ENCODE measurements at places on chromosomes 2 and 18.

GRCh38 chr2:12928197-12928774, 211.6 kb downstream of the TRIB2 start:
- DNase-seq = no peak

GRCh38 chr2:111620281-111620680, 263.7 kb downstream of the ANAPC1 start:
- DNase-seq = no peak

GRCh38 chr2:65198737-65199136, 28.9 kb upstream of the ACTR2 start:
- DNase-seq = no peak

GRCh38 chr2:172806493-172806892, 70.8 kb downstream of the RAPGEF4 start:
- peak; percentile 18 for DNase-seq

DNA sequence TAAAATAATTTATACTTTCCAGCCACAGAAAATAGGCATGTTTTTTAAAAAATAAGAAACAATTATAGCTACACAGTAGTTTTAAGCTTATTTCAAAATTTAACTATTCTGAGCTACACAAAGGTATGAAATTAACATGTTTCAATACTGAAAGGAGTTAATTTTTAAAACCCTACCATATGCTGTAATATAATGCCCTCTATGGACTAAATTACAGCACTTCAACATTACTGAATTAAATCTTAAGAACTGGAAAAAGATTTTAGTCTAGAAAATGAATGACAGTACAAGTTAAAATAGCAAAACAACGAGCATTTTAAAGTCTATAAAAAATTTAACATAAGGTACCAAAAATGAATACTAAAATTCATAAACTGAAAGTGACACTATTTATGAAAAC, 36.3 kb downstream of the RTN4 start:
- DNase-seq = no peak

DNA sequence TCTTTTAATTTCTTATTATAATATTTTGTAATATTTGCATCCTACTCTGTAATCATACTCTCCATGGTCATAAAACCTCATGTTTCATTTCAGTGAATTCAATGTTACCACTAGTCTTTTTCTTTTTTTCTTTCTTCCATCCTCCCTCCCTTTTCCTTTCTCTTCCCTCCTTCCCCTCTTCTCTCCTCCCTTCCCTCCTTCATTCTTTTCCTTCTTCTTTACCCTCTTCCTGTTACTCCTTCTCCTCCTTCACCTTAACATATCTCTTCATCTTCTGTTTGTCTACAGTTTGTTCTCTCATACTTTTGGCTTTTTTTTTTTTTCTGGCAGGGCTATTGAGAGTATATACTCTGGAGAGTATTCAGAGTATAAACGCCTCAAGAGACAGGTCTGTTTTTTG, 491.6 kb upstream of the ID2 start:
- DNase-seq = no peak

- no peak for DNase-seq
Observed at GRCh38 chr2:33645861-33646260, 46.8 kb upstream of the FAM98A start.

DNA sequence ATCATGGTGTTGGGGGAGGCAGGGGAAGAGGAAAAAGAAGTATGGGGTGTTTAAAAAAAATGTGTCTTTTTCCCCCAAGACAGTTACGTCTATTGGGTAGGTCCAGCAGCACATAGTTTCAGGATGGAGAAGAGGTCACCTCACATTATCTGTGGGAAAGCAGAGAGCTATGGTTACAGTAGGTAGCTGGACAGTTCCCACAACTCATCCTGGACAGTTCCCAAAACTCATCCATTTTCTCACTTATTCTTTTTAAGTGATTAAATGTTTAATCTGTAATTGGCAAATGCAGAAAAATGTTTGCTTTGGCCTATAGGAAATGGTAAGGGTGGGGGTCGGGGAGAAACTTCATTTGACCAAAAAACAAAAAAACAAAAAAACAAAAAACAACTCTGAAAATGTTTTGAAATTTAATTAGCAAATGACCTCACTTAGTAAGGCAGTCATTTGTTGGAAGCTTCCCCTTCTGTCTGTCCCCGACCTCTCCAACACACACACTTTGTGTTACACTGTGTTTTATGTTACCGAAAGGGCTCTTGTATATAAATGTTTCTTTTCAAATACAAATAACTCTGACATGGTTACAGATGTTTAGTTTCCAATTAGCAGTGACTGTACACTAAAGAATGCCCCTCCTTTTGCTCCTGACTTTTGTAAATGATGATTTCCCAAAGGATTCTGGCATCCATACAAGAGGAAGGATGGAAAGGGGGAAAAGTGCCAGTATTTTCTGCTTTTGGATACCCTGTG, 173.3 kb upstream of the ZFP36L2 start:
- DNase-seq = peak; percentile 13

- no peak for DNase-seq
Observed at GRCh38 chr18:34225218-34225553, 473 bp upstream of the NOL4 start.

DNA sequence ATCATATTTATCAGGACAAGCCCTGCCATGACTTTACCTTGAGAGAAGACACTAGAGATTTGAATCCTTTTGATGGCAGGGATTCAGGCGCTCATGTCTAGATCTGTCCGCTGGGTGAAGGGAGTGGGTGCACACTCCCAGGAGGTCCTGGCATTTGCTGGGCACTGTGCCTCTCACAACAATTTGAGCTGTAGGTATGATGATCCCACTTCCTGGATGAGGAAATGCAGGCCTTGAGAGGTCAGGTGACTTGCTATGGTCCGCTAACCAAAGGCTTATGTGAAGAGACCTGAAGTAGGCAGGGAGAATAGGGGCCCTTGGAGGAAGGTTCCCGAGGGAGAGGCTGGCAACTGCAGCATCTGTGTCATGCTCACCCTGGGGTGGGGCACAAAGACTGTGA, 206.1 kb downstream of the HAUS1 start:
- DNase-seq = no peak
